ENCODE measurements at places on chromosomes 11 and 22. TPM values are rescaled to one million over a fixed set of nuclear protein-coding genes. Genes with fewer than 3 reads are reported as not detected.

DNA sequence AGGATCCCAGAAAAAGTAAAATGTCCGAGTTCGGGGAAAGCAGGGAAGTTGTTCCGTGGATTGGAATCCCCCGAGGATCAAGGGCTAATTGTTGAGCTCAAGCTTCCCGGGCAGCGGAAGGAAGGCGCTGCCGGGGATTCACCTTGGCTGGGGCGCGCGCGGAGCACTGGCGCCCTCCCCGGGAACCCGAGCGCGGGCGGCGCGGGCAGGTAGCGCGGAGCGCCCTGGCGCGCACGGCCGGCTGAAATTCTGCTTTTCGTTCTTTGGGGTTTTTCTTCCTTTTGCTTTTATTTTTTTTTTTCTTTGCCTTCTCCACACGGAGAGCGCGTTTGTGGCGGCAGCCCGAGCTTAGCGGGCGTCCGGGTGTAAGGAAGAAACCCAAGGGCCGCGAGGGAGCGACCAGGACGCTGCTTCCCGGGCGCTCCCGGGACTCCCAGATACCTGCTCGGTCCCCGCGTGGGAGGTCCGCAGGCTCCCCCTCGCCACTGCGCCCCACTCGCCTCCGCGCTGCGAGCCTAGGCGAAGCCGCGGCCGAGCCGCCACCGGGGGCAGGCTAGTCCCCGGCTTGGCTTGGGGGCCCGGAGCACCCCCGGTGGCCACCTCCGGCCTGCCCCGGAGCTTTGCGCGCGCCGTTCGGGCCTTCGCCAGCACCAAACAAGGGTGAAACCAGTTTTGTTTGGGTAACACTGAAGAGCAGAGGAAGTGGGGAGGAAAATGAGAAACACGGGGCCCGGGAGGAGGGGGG is 4.8 kb upstream of the IGF2 start:
- DNase-seq, result no peak

Gene B4GALNT4
- total RNA-seq, result 0.28 TPM

DNA sequence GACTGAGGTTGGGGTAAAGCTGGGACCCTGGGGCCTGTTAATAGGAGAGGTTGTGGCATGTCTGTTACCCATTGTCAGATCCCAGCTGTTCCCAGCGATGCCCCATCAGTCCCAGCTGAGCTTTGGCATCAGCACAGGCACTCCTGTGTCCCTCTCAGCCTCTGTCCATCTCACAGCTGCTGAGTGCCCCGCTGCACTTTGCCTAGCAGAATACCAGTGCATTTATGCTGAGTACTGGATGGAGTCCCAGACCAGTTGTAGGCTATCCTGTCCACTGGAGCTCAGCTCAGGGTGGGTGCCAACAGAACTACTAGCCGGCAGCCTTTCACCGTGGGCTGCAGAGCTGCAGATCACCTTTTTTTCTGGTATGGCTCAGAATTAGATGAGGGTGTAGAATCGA is 9.9 kb downstream of the FXYD6 start:
- no peak for DNase-seq

DNA sequence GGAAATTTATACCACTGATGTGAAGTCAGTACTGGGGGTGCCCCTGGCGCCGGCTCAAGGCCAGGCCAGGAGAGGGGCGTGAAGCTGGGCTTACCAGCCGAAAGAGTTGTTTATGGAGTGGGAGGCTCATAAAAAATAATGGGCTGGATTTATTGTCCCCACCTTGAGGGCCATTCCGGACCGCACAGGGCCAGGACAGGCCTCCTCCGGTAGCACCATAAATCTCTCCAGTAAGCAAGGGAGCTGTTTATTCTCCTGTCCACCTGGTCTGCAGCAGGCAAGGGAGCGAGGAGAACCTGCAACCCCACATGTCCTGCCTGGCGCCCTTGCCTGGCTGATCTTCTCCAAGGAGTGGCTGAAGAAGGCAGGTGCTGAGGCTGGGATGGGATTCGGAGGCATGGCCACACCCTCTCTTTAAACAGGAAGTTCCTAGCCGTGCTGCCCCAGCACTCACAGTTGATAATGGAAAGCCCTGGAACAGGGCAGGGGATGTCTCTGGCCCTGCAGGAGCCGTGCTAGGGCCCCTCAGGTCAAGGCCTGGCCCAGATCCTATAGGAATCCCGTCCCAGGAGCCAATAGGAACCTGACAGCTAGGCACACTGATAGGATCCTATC is 65.1 kb downstream of the SCUBE1 start:
- no peak for DNase-seq
